Ascending aorta (tissue), 2 donors: ENCODE measurements at places on chromosomes 16 and 17.

DNA sequence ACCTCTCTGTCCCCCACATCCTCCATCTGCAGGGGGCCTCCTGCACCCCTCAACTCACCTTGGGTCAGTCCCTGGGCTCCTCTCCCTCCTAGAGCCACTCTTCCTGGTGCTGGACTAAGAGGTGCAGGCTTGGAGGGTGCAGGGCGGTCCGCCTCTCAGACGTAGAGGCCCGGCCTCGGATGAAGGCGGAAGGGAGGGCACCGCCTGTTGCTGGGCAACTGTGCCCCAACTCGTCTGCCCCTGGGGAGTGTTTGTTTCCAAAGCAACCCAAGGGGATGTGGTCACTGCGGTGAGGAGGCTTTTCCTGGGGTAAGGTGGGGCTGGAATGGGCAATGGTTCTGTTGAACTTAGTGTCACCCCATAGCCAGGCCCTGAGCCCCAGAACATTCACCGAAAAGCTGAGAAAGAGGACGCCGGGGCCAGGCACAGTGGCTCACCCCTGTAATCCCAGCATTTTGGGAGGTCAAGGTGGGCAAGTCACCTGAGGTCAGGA, at the start of gene C16orf54:
Gene C16orf54 (minus strand): TSS at position 138 of the 493 bp plus-strand sequence. CDS start 1,039 bp downstream, outside the sequence.
- H3K27ac ChIP-seq: no peak within 1 kb of the TSS
- no peaks in the 10 kb centered on the region for H3K27me3 ChIP-seq
- peak; percentile 56 for DNase-seq
- H3K4me1 ChIP-seq: no peaks in the 10 kb centered on the region

GRCh38 chr17:30415491-30415890, 36.8 kb downstream of the CPD start:
- no peaks in the 10 kb centered on the region for H3K27me3 ChIP-seq
- no peak for DNase-seq
- no peaks in the 10 kb centered on the region for H3K36me3 ChIP-seq
- no peaks in the 10 kb centered on the region for H3K4me1 ChIP-seq

GRCh38 chr16:85902366-85903155, 3.6 kb downstream of the IRF8 start:
- no peak overlapping the region for H3K4me3 ChIP-seq
- no peak overlapping the region for H3K27ac ChIP-seq
- DNase-seq: no peak
- H3K36me3 ChIP-seq: no peaks in the 10 kb centered on the region
- H3K4me1 ChIP-seq: no peaks in the 10 kb centered on the region
- no peaks in the 10 kb centered on the region for H3K27me3 ChIP-seq

DNA sequence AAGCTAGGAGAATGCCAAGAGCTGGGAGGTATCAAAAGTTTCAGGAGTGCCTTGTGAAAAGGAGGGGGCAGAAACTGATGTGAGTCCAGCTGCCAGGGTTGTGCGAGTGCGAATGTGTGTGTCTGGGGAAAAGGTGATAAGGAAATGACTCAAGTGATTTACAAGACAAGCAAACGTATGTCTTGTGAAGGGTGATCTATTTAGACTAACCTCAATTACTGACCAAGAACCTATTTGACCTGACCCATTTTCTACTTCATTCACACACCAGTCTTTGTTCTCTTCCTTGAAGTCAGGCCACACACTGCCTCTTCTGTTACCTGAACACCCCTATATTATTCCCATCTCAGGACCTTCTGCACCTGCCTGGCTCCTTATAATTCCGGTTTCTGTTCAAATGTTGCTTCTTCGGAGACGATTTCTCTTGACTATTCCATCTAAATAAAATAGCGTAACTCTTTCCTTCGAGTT, 1.0 kb downstream of the GDE1 start:
- H3K27ac ChIP-seq: peak overlapping the region; percentile 85
- DNase-seq: no peak
- peak overlapping the region; percentile 89 for H3K4me3 ChIP-seq
- no peaks in the 10 kb centered on the region for H3K27me3 ChIP-seq
- H3K4me1 ChIP-seq: peaks cover 31% of the 10 kb centered on the region

DNA sequence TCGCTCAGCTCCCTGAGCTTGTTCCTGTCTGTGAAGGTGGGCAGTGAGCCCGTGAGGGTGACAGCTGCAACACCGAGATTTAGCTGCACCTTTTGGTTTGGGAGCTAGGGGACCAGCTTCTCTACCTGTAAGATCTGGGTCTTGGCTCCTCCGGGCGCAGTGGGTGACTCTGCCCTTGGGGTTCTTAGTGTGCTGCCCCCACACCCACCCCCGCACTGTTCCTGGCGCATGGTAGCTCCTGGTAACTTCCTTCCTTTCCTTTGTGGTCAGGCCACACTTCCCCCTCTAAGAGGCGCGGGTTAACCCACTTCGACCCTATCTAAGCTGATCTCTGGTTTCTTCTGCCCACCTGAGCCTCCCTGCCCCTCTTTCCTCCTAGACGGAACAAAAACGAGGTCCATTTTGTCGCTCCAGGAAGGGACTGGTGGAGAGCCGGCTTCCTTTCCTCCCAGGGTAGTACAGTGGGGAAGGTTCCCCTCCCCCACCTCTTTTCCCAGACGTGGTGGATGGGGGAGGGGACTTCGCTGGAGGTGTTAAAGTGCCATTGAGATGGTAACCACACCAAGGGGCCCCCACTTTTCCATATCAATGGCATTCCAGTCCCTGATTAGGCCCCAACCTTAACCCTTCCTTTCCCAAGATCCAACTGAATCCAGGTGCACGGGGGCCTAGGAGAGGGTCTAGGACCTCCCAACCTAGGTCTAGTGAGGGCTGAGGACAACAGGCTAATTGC, 4.6 kb upstream of the CLDN9 start:
- no peak overlapping the region for H3K27ac ChIP-seq
- H3K4me1 ChIP-seq: peaks cover 4% of the 10 kb centered on the region
- no peak overlapping the region for H3K4me3 ChIP-seq
- peaks cover 19% of the 10 kb centered on the region for H3K27me3 ChIP-seq
- DNase-seq: no peak

DNA sequence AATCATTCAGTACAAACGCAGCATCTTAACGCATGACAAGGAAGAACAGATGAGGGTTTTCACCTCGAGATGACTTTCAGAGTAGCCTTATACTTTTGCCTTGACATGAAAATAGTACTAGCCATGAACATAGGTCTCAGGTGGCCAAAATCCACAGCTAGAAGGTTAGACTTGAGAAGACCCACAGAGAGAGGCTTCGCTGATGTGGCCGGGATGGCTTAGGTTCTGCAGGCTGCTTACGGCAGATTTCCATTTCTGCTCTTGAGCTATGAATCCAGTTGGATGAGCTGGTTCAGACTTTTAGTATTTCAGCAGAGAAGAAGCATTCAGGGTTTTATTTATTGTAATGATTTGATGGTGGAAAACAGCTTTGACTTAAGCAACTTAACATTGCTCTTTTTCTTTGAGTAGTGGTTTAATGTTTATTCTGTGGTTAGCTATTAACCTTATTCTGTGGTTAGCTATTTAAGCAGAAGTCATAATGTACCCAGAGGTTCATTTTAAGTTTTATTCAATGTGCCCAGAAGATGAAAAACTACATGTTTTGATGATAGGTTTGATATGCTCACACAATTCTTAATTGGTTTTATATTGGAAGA, 7.6 kb downstream of the KRT24 start:
- no peaks in the 10 kb centered on the region for H3K27me3 ChIP-seq
- no peak for DNase-seq
- no peaks in the 10 kb centered on the region for H3K36me3 ChIP-seq
- no peaks in the 10 kb centered on the region for H3K4me1 ChIP-seq
- H3K27ac ChIP-seq: no peak overlapping the region

DNA sequence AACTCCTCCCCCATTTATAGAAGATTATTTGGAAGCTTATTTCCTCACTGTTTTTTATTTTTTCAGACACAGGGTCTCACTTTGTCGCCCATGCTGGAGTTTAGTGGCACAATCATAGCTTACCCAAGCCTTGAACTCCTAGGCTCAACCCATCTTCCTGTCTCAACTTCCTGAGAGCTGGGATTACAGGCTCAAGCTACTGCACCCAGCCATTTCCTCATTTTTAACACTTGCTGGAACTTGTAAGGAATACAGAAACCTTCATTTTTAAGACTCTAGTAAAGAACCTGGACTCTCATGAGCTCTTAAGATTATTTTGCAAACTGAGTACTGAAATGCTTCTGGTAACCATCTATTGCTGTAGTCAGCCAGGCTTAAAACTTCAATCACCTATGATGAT, 29.9 kb downstream of the KANSL1 start:
- no peaks in the 10 kb centered on the region for H3K27me3 ChIP-seq
- no peak for DNase-seq
- H3K36me3 ChIP-seq: no peaks in the 10 kb centered on the region
- peaks cover 13% of the 10 kb centered on the region for H3K4me1 ChIP-seq

- no peak overlapping the region for H3K27ac ChIP-seq
- no peaks in the 10 kb centered on the region for H3K27me3 ChIP-seq
- no peak for DNase-seq
- H3K36me3 ChIP-seq: no peaks in the 10 kb centered on the region
- H3K4me3 ChIP-seq: no peak overlapping the region
These were observed 353.9 kb upstream of the C16orf82 start for GRCh38 chr16:26712876-26713275.

DNA sequence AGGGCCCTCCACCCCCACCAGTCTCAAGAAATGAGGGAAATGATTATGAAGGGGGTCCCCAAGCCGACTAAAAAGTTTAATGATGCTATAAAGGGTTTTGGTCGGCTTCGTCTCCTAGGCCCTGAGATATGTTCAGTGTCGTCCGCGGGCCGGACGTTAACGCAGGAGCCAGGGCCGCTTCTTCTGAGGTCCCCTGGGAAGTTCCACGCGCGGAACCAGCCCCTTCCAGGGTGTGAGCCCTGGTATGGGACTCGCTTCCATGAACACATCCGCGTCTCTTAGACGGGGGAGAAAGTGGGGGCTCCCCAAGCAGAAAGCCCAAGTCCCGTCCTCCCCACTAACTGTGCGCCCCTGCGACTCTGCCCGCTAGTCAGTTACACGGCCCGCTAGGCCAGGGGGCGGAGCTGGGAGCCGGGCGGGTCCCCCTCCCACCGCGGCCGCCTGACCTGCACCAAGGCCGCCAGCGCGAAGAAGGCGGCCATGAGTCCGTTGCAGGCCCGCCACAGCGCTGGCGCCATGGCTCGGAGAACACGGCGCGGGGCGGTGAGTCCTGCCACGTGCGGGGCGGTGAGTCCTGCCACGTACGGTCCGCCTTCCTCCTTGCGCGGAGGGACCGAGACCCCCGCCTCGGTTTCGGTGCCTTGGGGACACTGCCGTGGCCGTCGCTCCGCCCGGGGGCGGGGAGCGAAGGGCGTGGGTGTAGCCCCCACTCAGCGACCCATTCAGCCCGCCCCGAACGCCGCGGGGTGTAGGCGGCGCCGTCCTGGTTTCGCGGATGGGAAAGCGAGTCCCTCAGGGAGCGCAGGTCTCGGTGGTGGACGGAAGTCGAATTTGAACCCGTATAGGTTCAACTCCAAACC, at the start of gene TMEM220:
Gene TMEM220 (minus strand): TSS at position 690 of the 860 bp plus-strand sequence. CDS start 172 bp downstream, at position 518.
- peak within 1 kb of the TSS; percentile 83 for H3K4me3 ChIP-seq
- peaks cover 3% of the 10 kb centered on the region for H3K4me1 ChIP-seq
- H3K36me3 ChIP-seq: no peaks in the 10 kb centered on the region
- peak within 1 kb of the TSS; percentile 97 for H3K27ac ChIP-seq

DNA sequence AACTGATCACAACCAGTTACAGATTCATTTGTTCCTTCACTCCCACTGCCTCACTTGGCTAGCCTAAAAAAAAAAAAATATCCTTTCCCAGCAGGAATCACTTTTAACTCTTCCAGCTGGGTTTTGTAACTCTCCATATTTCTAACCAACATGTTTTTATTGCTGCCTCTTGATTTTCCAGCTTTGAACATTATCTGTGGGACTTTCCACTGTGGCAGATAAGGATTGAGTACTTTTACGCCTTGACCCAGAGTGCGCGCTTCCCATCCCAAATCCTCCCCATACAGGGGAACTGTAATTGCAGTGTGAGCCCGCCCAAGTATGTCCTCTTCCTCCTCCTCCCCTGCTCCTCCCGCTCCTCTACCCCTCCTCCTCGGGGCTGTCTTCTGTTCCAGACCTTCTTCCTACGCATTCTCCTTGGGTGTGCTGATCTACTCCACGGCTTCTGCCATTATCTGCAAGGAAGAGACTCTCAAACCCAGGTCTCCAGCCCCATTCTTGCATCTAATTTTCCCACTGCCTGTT, 43.4 kb downstream of the CYB5D2 start:
- H3K4me1 ChIP-seq: peaks cover 3% of the 10 kb centered on the region
- H3K27ac ChIP-seq: no peak overlapping the region
- H3K4me3 ChIP-seq: no peak overlapping the region
- DNase-seq: no peak

DNA sequence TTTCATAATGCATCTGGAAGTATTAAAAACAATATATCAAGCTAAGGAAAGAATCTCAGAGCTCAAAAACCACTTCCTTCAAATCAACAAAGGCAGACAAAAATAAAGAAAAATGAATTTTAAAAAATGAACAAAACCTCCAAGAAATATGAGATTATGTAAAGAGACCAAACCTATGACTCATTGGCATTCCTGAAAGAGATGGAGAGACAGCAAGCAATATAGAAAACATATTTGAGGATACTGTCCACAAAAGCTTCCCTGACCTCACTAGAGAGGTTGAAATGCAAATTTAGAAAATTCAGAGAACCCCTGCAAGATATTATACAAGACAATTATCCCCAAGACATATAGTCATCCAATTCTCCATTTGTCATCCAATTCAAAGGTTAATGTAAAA, 311.3 kb upstream of the SOX9 start:
- no peaks in the 10 kb centered on the region for H3K27me3 ChIP-seq
- H3K4me3 ChIP-seq: no peak overlapping the region
- H3K4me1 ChIP-seq: no peaks in the 10 kb centered on the region
- no peaks in the 10 kb centered on the region for H3K36me3 ChIP-seq
- no peak overlapping the region for H3K27ac ChIP-seq

GRCh38 chr16:1812732-1813163, 13.9 kb downstream of the HAGH start:
- H3K4me3 ChIP-seq: no peak overlapping the region
- DNase-seq: no peak
- peaks cover 60% of the 10 kb centered on the region for H3K36me3 ChIP-seq
- H3K4me1 ChIP-seq: no peaks in the 10 kb centered on the region
- H3K27ac ChIP-seq: no peak overlapping the region

GRCh38 chr16:88636488-88637265, 1.7 kb upstream of the IL17C start:
- H3K4me1 ChIP-seq: peaks cover 4% of the 10 kb centered on the region
- H3K27ac ChIP-seq: no peak overlapping the region
- peaks cover 19% of the 10 kb centered on the region for H3K36me3 ChIP-seq
- H3K27me3 ChIP-seq: no peaks in the 10 kb centered on the region
- H3K4me3 ChIP-seq: no peak overlapping the region

DNA sequence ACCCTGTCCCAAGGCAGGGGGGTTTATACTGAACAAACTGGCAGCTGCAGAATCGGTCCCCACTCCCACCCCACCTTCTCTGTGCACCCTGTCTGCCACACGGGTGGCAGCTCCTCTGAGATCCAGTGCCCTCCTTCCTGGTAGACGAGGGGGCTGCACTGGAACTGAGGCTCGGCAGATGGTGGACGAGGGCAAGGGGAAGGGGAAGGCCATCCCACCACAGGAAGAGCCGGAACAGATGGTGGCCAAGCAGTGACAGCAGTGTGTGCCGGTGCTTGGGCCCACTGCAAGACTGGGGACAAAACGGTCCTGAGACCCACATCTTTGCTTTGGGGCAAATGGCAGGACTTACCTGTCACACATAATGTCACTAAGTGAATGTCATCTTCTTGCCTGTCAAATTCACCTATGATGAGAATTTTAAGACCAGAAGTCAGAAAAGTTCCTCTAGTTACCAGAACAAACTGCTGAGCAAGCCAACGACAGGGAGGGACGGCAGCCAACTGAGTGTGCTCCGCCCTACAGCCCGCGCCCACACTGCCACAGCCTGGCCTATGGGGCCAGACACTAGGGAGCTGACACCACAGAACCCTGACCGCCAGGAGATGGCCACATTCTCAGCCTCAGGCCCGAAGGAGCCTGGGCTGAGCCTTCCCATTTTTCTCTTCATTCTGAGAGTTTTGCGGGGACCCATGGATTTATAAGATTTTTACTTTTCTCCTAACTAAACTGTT, 14.4 kb downstream of the NTAN1 start:
- no peaks in the 10 kb centered on the region for H3K4me1 ChIP-seq
- no peaks in the 10 kb centered on the region for H3K27me3 ChIP-seq
- peak; percentile 89 for DNase-seq
- peak overlapping the region; percentile 20 for H3K27ac ChIP-seq
- H3K36me3 ChIP-seq: peaks cover 50% of the 10 kb centered on the region
